ENCODE measurements at places on chromosomes 11 and 22.

DNA sequence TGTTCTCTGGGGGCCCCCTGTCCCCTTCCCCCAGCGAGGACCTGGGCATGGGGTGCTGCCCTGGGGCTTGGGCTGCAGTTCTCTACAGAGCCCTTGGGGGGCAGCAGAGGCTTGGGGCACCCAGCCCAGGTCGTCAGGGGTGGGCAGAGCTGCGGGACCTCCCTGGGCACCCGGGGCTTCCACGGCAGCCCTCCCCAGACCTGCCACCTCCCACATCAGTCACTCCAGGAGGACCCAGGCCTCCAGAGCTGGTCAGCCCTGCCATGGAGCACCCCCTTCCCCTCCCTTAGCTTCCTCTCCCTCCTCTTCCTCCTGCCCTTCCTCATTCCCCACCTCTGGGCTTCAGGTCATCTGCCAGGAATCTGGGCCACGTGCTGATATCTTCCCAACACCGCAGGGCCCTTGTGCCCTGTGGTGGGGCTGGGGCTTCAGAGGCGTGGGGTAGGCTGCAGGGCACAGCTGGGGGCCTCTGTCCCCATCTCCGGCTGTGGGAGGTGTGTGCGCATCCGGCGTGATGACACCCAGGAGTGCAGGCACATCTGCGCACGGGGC, 5.8 kb downstream of the TSPAN4 start:
- DNase-seq = peak; percentile 72

DNA sequence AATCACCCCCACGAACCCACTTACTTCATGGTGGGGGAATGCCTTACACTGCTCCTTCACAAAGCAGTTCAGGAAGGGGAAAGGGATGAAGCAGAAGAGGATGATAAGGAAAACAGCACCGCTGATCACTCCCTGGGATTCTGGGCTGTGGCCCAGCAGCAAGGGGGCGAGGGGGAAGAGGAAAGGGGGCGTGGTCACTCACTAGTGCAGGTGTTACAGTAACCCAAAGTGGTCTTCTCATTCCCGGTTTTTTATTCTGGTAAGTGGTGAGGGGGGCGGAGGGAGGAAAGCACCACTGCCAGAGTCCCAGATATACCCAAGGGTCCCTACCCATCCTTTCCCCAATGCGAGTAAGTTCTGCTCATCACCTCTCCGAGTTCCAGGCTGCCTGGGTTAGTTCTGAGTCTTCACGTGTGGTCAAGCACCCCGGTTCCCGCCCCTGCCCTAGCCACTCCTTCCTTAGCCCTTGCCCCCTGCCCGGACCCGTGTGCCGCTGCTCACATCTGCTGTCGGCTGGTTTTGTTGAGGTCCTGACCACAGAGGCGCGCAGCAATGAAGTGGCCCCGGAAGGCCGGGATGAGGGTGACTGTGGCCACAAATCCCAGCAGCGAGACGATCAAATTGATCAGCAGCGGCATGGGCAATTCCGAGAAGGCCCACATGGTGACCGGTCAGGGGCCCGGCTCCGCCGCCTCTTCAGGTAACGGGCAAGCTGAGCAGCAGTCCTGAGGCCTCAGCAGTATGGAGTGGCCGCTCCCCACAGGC, 477 bp downstream of the DPAGT1 start:
- DNase-seq = no peak

DNA sequence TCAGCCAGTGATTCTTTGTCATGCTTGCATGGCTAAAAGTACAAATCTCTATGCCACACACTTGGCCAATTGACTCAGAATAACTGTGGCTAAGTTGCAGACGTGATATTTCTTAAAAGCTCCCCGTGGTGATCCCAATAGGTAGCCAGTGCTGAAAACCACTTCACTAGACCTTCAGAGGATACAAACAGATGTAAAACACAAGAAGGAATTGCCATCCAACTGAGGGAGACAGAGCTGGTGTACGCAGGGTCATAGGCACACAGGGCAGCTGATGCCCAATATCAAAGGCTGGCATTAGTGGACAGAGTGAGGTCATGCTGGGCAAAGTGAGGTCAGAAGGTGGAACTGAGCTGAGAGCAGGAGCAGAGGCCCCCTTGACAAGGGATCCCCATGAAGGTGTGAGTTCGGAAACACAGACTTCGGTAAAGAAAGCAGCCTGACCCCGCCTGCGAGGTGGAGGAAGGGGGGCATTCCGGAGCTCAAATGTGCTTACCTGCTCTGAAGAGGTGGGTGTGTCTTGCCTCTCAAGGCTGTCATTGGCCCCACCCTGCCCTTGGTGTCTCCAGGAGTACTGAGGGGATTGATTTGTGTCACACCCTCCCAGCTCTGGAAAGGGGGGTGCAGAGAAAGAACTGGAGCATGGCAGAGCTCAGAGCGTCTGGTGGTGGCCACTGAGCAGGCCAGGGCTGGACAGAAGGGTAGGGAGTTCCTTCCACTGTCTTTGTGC, 344.9 kb upstream of the B3GAT1 start:
- DNase-seq = no peak

DNA sequence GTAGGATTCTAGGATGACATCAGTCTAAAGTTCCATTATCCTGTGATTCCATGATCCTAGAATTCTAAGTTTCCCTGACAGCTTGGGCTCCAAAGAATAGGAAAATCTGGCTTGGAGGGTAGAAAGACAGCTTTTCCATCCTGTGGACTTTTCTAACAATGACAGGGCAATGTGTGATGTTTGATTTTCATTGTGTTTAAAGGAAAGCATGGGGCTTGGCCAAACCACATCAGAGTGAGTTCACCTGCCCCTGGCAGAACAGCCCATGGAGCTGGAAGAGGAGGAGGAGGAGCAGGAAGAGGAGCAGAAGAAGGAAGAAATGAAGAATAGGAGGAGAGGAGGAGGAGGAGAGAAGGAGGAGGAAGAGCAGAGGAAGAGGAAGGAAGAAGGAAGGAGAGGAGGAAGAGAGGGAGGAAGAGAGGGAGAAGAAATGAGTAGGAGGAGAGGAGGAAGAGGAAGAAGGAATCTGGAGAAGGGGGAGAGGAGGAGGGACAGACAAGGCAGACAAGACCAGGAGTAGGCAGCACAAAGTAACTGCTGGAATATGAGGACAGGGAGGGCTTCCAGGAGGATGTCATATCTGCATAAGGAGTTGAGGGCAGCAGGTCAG, 53.1 kb upstream of the WNT11 start:
- no peak for DNase-seq

DNA sequence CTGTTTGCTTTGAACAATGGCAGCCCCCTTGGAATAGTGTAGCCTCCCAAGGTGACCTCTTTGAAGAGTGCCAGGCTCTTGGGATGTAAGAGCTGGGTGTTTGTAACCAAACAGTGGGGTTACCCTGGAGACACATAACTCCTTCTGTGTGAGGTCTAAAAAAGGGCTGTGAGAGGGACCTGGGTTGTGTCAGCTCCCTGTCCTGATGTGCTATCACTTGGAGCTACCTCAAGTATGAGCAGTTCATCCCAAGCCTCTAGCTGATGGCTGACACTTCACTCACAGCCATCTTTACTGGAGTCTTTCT, 40.2 kb downstream of the TSPAN18 start:
- DNase-seq = no peak

GRCh38 chr11:75530577-75530976, 4.8 kb upstream of the GDPD5 start:
- no peak for DNase-seq

DNA sequence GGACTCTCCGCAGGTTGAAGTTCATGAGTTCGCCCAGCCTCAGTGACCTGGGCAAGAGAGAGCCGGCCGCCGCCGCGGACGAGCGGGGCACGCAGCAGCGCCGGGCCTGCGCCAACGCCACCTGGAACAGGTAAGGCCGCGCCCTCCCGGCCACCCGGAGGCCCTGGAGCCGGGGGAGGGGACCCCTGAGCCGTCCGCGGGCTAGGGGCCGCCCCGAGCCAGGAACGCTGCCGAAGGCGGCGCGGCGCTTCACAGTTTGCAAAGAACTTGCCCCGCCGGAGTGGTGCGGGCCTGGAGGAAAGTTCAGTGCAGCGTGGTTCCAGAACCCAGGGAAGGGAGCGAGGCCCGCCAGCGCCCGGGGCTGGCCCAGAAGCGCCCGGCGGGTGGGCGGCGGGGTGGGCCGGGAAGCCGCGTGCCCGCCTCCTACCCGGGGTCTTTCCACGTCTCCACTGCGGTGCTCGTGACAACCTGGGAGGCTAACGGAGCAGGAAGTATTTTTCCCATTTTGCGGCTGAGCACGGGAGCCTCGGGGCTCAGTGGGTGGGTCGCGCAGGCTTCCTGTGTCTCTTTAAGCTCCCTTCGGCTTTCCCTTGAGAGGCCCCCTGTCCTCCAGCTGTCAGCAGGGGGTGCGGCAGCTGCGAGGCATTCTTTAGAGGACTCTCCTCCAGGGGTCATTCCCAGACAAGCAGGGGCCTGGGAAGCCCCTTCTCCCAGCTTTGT, 635 bp downstream of the PRR5 start:
- peak; percentile 33 for DNase-seq

DNA sequence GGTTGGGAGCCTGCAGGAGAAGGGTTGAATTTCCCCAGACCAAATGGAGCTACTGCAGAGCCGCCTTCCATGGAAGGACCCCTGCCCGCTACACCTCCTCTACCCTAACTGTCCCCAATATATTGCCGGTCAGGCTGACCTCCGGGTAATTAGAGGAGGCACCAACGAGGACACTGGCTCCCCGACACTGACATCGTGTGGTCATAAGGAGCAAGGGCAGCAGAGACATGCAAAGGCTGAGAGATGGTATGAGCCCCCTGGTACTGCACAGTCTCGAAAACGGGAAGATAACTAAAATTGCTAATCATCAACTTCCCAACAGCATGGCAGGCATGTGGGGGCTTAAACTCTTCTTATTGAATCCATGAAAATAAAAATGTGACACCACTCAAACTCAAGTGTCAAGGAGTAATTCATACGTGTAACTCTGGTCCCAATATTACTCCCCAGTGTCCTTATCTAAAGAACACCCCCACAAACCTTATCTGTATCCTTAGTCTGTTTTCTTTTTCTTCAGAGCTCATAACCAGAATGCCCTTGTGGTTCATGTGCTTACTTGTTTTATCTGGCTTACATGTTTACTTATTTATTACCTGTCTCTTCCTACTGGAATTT, 4.4 kb downstream of the CAVIN3 start:
- DNase-seq = peak; percentile 27

DNA sequence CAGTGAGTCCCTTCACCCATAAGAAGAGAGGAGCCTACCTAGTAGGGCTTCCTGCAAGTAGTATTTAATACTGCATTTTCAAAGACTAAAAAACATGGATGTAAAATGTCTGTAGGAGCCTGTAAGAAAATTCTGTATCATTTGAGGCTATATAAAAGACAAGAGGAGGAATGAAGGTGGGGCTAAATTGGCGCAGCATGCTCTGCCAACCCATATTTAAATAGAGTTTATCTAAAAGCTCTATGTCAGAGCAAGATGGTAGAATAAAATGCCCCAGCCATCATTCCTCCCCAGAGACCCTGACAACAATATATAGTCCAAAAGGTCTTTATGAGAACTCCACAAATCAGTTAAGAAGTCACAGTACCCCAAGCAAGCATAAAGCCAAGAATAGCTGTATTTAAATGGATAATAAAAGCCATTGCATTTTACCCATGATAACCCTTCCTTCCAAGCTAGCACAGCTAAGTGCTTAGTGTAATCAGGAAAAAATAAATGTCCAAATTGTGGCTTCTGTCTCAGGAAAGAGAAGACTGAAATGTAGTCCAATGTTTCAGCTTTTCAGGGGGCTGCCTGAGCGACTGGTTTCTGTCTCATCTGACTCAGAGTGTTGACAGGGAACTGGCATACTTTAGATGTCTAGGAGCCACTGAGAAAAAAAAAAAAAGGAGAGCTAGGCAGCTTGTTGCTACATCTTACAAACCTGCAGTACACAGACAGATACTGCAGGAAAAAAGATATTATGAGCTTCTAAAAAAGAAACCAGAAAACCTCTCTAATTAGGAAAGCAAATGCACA, 258.6 kb downstream of the METTL15 start:
- DNase-seq = no peak

- no peak for DNase-seq
Measured at GRCh38 chr11:130602641-130603334, 154.3 kb downstream of the ADAMTS15 start.

- no peak for DNase-seq
Measured at GRCh38 chr11:44585421-44585820, 20.0 kb downstream of the CD82 start.

DNA sequence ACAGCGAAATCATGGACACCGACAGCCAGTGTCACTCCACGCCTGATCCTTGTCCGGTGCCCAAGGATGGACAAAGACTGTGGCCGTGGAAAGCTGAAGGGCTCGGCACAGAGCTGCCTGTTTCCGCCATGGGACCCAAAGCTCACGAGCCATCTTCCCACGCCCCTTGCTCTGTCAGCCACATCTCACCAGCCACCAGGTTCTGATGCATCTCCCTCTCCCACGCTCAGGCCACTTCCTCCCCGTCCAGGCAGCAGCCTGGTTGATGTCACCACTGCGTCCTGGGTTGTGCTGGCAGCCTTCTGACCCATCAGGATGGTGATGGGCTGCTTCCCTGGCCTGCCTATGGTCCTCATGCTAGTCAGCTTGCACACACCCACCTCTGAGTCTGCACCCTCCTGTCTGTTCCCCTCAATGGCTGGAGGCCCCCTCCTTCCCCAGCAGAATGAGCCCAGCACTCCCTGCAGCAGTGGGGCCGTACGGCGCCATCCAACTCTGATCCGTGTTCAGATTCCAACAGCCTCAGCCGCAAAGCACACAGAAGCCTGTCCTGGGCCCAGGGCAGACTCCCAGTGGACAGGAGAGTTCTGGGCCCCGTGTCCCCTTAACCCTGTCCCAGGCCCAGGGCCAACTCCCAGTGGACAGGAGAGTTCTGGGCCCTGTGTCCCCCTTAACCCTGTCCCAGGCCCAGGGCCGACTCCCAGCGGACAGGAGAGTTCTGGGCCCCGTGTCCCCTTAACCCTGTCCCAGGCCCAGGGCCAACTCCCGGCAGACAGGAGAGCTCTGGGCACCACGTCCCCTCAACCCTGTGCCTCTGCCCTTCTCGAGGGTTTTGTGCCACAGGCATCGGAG, 259.5 kb downstream of the BRD1 start:
- DNase-seq = no peak

GRCh38 chr11:104625246-104625645, 273.0 kb downstream of the CASP12 start:
- no peak for DNase-seq

GRCh38 chr11:88102598-88102934, 72.7 kb downstream of the RAB38 start:
- no peak for DNase-seq

GRCh38 chr11:36022882-36023281, 79.0 kb downstream of the LDLRAD3 start:
- no peak for DNase-seq

DNA sequence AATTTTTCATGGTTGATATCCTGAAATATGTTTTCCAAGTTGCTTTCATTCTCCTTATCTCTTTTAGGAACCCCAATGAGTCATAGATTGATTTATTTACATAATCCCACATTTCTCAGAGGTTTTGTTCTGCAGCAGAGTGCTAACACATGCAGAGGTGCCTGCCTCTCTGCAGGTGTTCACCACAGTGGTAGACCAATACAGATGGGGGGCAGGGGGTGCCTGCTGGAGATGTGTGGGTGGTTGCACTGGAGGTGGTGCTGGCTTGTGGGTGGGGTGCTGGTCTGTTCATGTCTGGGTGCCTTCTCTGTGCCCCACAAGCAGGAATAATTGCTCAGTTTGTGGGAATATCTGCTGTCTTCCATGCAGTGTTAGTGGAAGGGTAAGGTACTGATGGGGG, 131.1 kb downstream of the JRKL start:
- no peak for DNase-seq

- no peak for DNase-seq
Measured at GRCh38 chr11:128187377-128187776, 400.0 kb downstream of the ETS1 start.
